ENCODE measurements at places on chromosomes 7 and 10. TPM values are rescaled to one million over a fixed set of nuclear protein-coding genes. Genes with fewer than 3 reads are reported as not detected.

CFTR gene
- 43.0 TPM for total RNA-seq

- DNase-seq: no peak
- H3K4me3 ChIP-seq: no peak overlapping the region
- H3K27me3 ChIP-seq: no peaks in the 10 kb centered on the region
Measured at GRCh38 chr10:122986335-122986734, 6.1 kb downstream of the PSTK start.

- H3K4me3 ChIP-seq: no peak overlapping the region
- no peaks in the 10 kb centered on the region for H3K4me1 ChIP-seq
- DNase-seq: no peak
- no peak overlapping the region for H3K27ac ChIP-seq
- H3K36me3 ChIP-seq: no peaks in the 10 kb centered on the region
Measured at GRCh38 chr7:85150624-85151023, 36.2 kb downstream of the SEMA3D start.

DNA sequence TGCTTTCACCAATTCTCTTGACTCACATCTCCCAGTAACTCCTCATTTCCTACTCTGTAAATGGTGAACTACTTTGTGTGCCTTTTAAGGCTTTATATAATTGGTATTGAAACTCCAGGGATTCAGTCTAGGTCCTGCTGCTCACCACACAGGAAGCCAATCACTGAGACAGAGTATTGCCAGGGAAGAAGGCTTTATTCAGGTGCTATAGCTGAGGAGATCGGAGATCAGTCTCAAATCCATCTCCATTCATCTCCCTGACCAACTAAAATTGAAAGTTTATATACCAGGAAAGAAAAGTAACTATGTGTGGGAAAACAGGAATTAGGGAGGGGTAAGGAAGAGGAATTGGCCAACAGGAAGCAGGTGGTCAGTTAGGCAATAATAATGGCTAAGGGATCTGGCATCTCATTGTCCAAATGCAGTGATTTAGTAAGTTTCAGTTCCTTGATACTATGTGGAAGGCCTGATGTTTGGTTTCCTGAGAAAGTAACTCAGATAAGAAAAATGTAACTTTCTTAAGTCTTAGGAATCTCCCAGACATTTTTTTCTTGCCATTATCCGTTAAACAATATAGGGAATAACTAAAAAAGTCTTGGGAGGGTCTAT is 10.2 kb upstream of the SDHAF3 start:
- no peaks in the 10 kb centered on the region for H3K36me3 ChIP-seq
- no peak for DNase-seq
- H3K27ac ChIP-seq: no peak overlapping the region
- peaks cover 5% of the 10 kb centered on the region for H3K4me1 ChIP-seq
- H3K27me3 ChIP-seq: no peaks in the 10 kb centered on the region

DNA sequence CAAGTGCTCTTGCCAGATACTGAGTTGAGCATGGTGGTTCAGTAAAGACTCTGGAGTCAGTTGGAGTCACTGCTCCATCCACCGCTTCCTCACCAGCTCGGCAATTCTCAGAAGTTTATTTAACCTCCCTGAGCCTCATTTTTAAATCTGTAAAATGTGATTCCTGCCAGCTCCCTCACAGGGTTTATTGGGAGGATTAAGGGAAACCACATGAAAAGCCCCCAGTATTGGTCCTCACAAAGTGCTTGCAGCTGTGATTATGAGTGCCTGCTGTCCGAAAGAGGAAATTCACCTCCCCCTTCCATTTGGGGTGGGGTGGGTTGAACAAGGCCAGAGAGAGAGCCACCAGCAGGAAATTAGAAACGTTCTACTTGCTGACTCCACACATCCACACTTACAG is 99.0 kb downstream of the AOAH start:
- no peak overlapping the region for H3K4me3 ChIP-seq
- DNase-seq: no peak
- H3K27ac ChIP-seq: no peak overlapping the region
- no peaks in the 10 kb centered on the region for H3K36me3 ChIP-seq
- no peaks in the 10 kb centered on the region for H3K27me3 ChIP-seq

DNA sequence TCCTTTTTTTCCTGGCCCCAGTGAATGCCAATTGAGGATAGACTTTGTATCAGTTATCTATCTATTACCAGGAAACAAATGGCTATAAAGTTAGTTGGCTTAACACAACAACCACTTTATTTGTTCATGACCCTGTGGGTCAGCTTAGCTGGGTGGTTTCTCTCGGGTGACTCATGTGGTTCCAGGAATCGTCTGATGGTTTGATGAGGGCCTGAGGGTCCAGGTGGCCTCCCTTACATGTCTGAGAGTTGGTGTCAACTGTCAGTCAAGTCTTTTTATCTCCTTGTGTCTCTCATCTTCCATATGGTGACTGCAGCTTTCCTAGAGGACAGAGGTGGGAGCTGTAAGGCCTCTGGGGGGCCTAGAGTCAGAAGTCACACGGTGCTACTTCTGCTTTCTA is 15.3 kb upstream of the MAPK8 start:
- H3K36me3 ChIP-seq: no peaks in the 10 kb centered on the region
- peaks cover 7% of the 10 kb centered on the region for H3K4me1 ChIP-seq
- H3K27ac ChIP-seq: no peak overlapping the region
- DNase-seq: no peak
- no peak overlapping the region for H3K4me3 ChIP-seq

All from transverse colon (tissue), 4 donors.